ENCODE measurements at places on chromosomes 16 and 17. TPM values are rescaled to one million over a fixed set of nuclear protein-coding genes. Genes with fewer than 3 reads are reported as not detected.
A peak's percentile ranks its signal among the peaks of the same experiment; 100 is the strongest.

DBF4B gene
- total RNA-seq = 2.8 TPM

GRCh38 chr17:80876950-80877728, 114.5 kb upstream of the CHMP6 start:
- DNase-seq = peak; percentile 38

DNA sequence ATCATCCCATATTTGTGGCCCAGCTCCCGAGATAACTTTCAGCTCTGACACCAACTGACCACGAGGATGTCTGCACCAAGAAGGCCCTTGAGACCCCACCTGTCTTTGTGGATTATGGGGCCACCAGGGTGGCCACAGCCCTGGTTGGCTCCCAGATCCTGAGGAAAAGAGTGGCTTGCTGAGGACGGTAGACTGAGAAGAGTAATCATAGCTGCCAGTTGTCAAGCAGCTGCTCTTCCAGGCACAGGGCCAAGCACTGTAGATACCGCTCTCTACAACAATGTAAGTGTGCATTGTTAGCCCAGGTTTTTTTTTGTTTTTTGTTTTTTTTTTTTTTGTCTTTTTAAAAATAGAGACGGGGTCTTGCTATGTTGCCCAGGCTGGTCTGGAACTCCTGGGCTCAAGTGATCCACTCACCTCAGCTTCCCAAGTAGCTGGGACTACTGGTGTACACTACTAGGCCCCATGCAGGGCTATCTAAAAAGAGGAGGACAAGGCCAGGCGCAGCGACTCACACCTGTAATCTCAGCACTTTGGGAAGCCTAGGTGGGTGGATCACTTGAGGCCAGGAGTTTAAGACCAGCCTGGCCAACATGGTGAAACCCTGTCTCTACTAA, 9.6 kb downstream of the ZNF205 start:
- no peak for DNase-seq

GRCh38 chr16:85228970-85229430, 116.7 kb upstream of the CIBAR2 start:
- DNase-seq = no peak

- no peak for DNase-seq
These were observed 55.2 kb downstream of the TBC1D16 start for GRCh38 chr17:79980246-79981043.

GRCh38 chr17:21302711-21303425, 18.4 kb downstream of the MAP2K3 start:
- DNase-seq = no peak

ACAP1 gene
- total RNA-seq = 666 TPM

DNA sequence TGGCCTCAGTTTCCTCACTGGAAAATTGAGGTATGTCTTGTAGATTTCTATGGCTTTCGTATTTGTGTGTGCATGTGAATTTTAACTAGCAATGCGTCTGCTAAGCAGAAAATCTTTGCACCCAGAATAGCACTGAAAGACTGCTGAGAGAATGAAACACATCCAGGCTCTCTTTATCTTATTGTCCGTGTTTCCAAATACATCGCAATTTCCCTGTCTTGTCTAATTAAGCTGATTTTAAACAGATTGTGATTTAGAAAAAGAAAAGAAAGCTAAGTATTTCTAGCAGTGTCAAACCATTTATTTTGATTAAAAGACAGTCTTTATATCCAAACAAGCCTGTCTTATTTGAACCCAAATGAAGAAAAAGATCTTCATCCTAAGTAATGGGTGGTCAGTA, 168.6 kb downstream of the PMP22 start:
- DNase-seq = no peak

- no peak for DNase-seq
These were observed 8.4 kb upstream of the PKMYT1 start for GRCh38 chr16:2988590-2989099.

DNA sequence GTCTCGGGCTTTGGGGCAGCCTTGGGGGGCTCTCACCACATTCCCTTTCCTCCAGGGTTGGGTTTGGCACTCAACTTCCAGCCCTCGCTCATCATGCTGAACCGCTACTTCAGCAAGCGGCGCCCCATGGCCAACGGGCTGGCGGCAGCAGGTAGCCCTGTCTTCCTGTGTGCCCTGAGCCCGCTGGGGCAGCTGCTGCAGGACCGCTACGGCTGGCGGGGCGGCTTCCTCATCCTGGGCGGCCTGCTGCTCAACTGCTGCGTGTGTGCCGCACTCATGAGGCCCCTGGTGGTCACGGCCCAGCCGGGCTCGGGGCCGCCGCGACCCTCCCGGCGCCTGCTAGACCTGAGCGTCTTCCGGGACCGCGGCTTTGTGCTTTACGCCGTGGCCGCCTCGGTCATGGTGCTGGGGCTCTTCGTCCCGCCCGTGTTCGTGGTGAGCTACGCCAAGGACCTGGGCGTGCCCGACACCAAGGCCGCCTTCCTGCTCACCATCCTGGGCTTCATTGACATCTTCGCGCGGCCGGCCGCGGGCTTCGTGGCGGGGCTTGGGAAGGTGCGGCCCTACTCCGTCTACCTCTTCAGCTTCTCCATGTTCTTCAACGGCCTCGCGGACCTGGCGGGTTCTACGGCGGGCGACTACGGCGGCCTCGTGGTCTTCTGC, 8.4 kb downstream of the SLC16A3 start:
- no peak for DNase-seq

CACNG5 gene
- total RNA-seq = not detected

GRCh38 chr17:64783556-64784352, 121.6 kb upstream of the SMURF2 start:
- no peak for DNase-seq

DNA sequence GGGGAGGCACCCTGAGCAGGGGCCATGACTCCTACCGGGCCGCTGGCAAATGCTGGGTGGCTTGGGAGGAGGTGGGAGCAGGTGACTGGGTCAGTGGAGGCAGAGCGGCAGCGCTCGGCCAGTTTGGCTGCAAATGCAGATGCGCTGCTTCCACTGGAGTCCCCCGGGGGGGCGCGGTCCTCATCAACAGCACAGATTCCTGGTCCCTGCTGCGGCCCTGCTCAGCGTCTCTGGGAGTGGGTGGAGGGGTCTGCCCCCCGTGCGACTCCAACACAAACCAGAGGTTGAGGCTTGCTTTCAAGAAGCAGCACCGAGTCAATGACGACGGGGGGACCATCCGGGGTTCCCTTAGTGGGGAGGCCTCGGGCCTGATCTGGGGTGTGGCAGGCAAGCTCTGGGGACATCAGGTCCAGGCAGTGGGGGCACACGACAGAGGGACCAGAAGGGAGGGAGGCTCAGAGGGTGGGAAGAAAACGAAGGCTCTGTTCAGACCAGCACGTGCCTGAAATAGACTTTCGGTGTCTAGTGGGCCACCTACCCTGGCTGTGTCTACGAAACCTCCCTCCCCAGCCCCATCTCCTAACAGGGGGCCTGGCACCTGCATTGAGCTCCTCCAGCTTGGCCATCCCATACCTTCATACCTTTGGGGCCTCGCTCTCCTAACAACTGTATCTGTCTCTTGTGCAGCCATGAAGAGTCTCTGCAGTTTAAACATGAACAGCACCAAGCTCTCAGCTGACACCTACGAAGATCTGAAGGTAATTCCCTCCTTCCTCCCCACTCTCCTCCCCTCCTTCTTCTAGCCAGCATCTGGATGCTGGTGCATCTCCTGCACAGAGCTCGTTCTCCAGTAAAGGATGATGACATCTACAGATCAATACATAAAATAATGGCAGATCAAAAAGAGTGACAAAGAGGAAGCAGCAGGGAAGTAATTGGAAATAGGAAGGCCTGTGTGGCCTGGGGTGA, 72.5 kb upstream of the PLCG2 start:
- no peak for DNase-seq

- DNase-seq = no peak
These were observed 36.0 kb downstream of the ZFHX3 start for GRCh38 chr16:73011926-73012325.

CBFA2T3 gene
- total RNA-seq = 5.9 TPM

DNA sequence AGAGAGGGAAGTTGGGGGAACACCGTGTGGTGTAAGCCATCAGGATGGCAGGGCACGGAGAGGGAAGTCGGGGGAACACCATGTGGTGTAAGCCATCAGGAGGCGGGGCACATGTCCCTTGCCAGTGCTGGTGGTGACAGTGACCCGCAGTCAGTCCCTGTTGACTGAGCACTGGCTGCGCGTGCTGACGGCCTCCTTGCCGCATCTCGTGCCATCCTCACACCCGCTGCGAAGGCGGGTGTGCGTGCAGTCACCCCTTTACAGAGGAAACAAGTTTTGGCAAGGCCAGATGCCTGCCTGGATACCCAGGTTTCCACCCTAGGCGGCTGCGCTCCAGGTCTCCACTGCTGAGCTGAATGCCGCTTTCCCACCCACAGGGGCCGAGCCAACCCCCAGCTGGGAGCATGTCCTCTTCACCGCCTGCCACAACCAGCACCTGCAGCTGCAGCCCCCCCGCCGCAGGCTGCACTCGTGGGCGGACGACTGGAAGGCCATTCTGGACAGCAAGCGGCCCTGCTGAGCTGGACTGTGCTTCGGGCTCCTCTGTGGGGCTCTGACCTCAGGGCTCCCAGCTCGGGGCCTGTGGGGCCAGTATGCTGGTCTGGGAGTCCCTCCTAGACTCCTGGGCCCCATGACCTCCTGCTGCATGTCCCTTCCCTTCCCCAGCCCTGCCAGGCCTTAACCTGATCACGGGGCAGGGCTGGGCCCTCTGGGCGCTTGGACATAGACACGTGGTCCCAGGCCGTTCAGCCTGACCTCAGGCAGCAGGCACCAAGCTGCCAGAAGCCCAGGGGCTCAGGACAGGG, 43.5 kb downstream of the NT5M start:
- no peak for DNase-seq

GRCh38 chr17:38588788-38589174, 17.0 kb downstream of the SRCIN1 start:
- no peak for DNase-seq

GRCh38 chr16:23389201-23389600, 63.8 kb downstream of the COG7 start:
- no peak for DNase-seq

- DNase-seq = no peak
These were observed 54.7 kb downstream of the ZZEF1 start for GRCh38 chr17:4087911-4088693.

AGRP gene
- not detected for total RNA-seq

DNA sequence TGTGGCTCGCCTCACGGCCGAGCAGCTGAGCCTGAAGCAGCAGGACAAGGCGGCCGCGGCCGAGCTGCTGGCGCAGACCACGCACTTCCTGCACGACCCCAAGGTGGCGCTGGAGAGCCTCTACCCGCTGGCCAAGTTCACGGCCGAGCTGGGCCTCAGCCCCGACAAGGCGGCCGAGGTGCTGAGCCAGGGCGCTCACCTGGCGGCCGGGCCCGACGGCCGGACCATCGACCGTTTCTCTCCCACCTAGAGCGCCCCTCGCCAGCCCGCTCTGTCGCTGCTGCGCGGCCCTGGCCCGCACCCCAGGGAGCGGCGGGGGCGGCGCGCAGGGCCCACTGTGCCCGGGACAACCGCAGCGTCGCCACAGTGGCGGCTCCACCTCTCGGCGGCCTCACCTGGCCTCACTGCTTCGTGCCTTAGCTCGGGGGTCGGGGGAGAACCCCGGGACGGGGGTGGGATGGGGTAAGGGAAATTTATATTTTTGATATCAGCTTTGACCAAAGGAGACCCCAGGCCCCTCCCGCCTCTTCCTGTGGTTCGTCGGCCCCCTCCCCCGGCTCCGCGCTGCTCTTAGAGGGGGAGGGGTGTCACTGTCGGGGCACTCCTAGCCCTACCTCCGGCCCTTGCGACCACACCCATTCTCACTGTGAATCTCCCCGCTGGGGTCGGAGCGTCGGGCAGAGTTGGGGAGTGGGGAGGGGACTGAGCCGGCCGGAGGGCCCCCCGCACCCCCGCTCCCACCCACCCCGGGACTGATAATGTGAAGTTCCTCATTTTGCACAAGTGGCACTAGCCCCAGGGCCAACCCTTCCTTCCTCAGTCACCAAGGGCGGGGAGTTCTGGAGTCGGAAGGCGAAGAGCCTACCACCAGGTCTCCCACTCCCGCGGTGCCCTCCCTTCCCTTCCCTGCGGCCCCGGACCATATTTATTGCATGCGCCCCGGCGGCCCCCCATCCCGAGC, 4.0 kb downstream of the HIC1 start:
- peak; percentile 54 for DNase-seq

- DNase-seq = no peak
These were observed 106.7 kb downstream of the CMIP start for GRCh38 chr16:81551151-81551808.

- no peak for DNase-seq
These were observed 228.7 kb downstream of the CDH13 start for GRCh38 chr16:82855471-82855870.

ABCA9 gene
- 0.08 TPM for total RNA-seq

DNA sequence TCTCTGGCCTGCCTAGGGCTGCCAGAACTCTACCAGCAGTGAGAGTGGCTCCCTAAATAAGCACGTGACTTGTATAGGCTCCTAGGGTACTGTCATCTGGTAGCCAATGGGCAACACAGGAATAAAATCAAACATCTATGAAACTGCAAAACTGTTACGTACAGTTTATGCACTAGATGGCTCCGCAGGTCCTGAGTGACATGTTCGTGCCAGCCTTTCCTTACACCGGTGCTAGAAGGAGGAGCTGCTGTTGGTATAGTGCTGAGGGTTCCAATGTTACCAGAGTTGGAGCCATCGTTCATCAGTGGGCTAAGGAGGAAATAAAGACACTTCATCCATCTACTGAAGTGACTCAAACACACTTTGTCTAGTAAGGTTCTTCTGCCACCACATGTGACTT, 63.2 kb upstream of the TRAP1 start:
- peak; percentile 22 for DNase-seq

GPR142 gene
- not detected for total RNA-seq

GRCh38 chr16:87954826-87955225, 3.6 kb downstream of the BANP start:
- no peak for DNase-seq

- no peak for DNase-seq
These were observed 4.7 kb upstream of the IL17C start for GRCh38 chr16:88633684-88634140.

KRT28 gene
- not detected for total RNA-seq

GRCh38 chr17:50177983-50178834, 12.4 kb downstream of the SGCA start:
- DNase-seq = peak; percentile 28

DNA sequence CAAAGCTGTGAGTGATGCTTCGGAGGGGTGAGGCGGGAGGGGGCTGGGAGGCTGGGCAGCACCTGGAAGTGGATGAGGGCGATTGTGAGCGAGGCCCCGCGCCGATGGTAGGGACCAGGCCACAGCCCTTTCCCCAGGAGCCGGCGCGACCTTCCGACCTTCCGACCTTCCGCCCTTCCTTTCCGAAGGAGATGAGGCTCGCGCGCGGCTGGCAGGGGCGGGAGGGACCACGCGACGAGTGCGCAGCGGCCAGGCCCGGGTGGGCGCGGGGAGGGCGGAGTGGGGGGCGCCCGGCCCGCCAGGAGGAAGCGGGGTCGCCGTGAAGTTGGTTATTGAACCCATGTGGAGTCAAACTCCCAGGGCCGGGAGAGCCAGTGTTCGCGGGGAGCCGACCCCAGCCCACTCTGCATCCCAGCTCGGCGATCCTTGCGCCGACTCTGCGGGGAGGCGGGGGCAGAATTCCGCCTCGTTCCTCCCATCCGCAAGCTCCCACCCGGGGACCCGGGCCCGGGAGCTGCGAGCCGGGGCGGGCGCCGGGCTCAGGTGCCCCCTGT, 56.6 kb downstream of the RAP1GAP2 start:
- no peak for DNase-seq

Data from naive thymus-derived CD4-positive, alpha-beta T cell (primary cell).